RWPE2 (cell line): ENCODE measurements at places on chromosomes 3 and 15.
A peak's percentile ranks its signal among the peaks of the same experiment; 100 is the strongest.

DNA sequence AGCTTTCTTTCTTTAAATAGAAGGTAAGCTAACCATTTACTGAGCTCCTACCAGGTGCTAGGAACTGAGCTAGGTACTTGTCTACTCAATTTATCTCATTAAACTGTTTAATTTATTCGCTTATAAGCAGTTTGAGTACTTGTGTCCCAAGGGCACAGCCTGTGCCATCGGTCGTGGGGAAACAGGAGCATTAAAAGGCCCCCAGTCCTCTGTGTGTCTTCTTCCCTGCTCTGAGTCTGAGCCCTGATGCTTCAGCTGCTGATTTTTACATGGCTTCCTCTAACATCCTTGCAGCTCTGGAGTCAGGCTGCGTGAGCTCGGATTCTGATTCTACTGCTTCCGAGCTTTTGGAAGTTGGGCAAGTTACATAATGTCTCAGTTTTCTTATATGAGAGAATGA, 239.5 kb downstream of the EDEM1 start:
- no peak for DNase-seq

GRCh38 chr15:57667171-57667849, 39.2 kb upstream of the POLR2M start:
- DNase-seq: no peak

GRCh38 chr3:184039414-184039813, 7.9 kb downstream of the HTR3D start:
- no peak for DNase-seq

DNA sequence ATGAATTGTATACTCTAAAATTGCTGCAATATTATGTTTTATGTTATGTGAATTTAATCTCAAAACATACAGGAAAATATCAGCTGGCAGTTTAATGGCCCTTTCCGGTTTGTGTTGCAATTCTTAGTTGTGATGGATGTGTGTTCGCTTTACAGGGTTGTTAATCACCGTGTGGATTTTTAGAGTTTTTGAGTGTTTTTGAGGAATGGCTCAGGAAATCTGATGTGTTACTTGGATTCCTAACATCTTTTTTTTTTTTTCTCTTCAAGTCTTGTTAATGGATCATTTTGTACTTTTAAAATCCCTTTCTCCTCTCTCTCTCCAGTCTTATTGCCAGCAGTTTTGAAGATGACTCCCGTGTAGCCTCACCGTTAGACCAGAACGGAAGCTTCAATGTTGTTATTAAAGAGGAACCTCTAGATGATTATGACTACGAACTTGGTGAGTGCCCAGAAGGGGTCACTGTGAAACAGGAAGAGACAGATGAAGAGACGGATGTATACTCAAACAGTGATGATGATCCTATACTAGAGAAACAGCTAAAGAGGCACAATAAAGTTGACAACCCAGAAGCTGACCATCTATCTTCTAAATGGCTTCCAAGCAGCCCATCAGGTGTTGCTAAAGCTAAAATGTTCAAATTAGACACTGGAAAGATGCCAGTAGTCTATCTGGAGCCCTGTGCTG, 35.7 kb downstream of the MGA start:
- no peak for DNase-seq

DNA sequence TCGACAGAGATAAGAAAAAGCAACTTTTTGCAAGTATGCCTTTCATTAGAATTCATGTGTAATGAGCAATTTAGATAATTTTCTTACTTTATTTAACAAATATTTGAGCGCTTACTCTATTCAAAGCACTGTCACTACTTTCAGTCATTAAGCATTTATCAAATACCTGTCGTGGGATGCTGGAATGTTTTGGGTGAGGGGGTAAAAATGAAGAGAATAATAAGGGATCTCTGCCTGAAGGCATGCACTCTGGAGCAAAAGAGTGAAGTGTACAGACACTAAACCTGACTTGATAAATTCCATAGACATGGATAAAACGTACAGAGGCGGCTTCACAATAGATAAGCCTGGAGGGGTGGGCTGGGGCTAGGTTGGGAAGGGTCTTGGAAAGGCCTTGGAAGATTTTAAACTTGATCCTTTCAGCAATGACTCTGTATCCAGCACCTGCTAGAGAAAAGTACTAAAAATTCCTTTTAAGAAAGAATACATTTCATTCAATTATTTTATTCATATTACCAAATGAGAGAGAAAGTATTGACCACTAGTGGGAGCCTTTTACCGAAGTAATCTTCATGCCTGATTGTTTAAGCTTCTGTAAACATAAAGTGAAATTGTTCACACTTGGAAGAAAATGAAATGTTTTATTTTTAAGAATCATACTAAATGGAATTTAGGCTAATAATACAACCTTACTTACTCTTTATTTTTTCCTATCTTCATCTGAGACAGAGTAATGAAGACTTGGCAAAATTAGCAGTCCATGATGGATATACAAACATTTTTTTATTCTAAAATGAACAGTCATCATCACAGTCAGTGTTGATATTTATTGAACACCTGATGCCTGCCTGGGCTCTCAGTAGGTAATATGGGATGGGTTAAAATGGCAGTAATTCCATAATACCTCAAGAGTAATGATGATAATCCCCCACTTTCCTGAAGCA, 113.2 kb downstream of the PPP2R3A start:
- DNase-seq: no peak

DNA sequence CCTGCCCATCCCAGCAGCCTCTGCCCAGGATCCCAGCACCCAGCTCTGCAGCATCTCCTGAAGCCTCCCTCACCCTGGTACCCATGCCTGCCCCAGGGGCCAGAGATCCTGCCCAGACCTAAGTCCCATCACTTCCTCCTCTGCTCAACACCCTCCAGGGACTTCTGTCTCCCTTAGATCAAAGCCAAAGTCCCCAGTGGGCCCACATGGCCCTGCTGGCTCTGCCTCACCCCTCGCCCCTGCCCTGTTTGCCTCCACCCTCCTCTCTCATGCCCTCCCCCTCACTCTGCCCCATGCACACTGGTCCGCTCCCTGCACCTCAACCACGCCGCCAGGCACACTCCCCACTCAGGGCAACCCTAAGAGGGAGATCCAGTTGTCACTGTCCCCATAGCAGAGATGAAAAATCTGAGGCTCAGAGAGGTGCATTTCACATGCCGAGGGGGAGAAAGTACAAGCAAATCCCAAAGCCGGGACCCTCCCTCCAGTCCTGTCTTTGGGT, 146.5 kb downstream of the NUP210 start:
- no peak for DNase-seq

DNA sequence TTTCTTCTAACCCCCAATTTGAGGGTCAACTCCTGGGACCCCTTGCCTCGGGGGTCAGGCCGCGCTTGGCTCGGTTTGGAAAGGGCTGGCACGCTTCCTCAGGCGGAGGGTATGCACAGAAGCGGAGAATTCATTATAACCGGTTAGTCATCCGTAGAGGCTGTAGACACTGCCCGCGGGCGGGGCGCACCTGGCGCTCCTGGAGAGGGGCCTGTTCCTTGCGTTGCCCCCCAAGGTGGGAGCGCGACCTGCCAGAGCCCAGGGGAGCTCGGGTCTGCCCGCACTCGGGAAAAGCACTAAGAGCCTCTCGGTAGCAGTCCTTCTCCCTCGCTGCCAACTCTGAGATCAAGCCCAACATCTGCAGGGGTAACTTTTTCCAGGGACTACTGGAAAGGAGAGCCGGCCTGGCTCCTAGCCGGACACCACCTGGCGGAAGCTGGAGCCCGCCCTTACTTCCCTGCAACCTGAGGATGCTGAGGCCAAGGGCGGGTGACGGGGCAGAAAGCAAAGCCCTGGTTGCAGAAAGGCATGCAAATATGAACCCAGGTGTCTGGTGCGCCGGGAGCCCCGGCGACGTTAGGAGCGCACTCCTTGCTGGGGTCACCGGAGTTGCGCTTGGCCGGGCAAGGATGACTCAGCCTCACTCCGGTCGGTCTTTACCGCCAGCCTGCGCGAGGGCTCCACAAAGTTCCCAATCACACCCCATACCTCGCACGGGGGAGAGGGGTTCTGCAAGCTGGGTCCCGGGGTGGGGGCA, 1.5 kb upstream of the CACNA2D3 start:
- no peak for DNase-seq

- no peak for DNase-seq
Observed at GRCh38 chr3:194561306-194561974, 71.8 kb downstream of the TMEM44 start.

DNA sequence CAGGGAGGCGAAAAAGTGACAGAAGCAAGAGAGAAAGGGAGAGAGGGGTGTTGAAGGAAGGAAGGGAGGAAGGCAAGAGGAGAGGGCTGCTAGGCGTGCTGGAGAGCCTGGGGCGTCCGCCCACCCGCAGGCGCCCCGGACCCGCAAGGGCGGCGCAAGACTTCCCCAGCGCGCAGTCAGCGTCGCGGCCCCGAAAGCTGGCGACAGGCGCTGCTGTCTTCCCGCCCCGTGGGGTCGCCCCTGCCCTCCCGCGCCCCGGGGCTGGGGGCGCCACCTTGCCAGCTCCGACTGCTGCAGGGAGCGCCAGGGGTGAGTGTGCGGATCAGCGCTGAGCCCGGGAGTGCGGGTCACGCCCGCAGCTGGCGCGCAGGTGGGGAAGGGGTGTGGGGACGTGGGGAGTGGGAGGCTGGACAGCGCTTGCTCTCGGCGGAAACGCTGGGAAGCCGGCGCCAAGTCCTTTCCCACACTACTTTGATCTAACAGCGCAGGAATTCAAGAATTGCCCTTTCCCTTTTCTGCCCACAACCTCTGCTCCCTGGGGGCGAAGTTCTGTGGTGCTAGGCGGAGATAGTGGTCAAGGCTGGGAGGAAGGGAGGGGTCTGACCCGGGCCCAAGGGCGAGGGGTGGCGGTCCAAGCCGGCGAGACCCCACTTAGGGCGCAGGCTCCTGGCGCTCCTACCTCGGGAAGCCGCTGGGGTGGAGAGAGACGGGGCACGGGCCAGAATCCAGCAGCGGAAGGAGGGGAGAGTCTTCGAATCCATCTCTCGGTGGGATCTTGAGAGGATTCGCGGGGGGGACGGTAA, 266.1 kb downstream of the CGGBP1 start:
- peak; percentile 42 for DNase-seq

DNA sequence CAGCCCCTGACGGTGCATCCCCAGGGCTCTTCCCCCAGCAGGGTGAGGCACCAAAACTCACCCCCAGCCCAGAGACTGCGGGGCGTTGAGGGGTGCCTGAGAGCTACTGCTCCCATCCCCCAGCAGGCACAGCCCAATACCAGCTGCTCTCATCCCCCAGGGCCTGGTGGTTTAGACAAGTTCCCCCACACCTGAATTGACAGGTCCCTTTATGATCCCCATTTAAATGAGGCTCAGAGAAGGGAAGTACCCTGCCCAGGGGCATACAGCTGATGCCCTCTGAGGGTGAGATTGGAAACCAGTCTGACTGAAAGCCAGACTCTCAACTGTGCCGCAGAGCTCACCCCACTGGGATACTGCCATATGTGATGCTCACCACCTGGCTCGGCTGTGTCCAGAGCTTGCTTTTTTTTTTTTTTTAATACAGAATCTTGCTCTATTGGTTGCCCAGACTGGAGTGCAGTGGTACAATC, 20.1 kb downstream of the DUSP7 start:
- DNase-seq: no peak

GRCh38 chr3:48474619-48475018, 28.1 kb downstream of the ATRIP start:
- DNase-seq: no peak

GRCh38 chr3:113065336-113065735, 74.6 kb downstream of the GTPBP8 start:
- no peak for DNase-seq

- no peak for DNase-seq
Observed at GRCh38 chr3:110734524-110734923, 337.1 kb upstream of the NECTIN3 start.

DNA sequence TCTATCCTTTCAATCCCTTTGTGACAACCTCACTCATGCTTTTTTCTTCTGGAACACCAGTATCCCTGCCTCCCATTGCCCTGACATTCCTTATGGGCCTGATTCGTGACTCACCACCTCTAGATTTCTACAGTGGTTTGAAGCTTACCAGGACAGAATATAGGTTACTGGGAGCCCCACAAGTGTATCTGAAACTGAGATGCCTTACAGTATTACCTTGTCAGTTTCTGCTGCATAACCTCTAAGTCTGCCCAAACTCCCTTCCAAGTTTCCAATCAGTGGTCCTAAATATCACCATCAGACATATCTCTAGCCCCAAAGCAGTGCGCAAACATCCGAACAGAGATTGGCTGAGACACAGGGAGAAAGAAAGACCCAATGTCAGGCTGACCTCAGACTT, 5.6 kb downstream of the CPB1 start:
- DNase-seq: no peak

- DNase-seq: no peak
Observed at GRCh38 chr3:137771401-137772213, 7.5 kb downstream of the SOX14 start.

DNA sequence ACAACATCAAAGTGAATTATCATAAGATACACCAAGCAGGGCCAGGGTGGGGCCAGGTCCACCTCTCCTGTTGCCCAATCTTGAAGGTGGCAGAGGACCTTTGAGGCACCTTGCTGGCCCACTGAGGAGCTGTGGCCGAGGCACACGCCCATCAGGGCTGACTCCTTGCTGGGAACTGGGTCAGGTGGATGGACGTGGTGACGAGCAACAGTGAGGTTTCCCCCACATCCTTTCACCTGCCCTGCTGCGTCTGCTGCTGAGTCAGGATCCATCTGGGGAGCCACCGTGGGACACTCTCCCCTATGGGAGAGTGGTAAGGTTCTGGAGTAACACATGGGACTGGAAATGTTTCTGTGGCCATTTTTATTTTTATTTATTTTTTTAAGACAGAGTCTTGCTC, 17.3 kb upstream of the FURIN start:
- DNase-seq: no peak

DNA sequence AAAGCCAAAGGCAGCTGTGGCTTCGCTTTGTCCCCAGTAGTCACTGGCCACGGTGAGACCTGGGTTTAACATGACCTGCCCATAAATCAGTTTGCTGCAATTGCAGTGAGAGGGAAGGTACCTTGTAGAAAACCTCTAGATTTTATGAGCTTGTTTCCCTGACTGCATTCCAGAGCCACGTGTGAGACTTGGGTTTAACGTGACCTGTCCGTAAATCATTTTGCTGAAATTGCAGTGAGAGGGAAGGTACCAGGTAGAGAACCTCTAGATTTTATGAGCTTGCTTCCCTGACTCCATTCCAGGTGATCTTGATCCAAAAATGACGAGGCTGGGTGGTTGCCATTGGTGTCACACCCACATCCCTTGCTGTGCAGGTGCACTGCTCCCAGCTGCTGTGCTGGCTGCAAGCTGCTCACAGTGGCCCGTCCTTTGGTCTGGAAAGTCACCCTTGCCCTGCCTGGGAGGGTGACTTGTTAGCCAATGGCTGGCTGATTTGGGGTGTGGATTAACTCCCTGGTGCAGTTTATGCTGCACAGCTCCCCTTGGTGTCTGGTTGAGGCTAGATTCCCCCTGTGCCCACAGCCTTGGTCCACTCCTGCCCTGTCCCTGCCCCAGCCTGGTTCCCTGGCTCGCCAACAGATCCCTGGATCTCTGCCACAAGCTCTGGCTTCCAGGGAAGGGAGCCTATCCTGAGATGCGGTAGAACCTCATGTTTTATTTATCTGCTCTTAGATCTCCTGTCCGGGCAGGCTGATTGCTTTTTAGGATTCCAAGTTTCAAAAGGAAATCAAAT, 192.7 kb upstream of the CTDSPL start:
- DNase-seq: no peak

- DNase-seq: no peak
Observed at GRCh38 chr3:132788301-132788671, 66.1 kb upstream of the NPHP3 start.
